Karpas-422 (cell line): ENCODE measurements at places on chromosomes 6 and 20. TPM values are rescaled to one million over a fixed set of nuclear protein-coding genes. Genes with fewer than 3 reads are reported as not detected.

Gene NT5E
- not detected in 2 replicates for total RNA-seq

GRCh38 chr20:6115221-6115895, 7.5 kb downstream of the FERMT1 start:
- no peak for DNase-seq

DNA sequence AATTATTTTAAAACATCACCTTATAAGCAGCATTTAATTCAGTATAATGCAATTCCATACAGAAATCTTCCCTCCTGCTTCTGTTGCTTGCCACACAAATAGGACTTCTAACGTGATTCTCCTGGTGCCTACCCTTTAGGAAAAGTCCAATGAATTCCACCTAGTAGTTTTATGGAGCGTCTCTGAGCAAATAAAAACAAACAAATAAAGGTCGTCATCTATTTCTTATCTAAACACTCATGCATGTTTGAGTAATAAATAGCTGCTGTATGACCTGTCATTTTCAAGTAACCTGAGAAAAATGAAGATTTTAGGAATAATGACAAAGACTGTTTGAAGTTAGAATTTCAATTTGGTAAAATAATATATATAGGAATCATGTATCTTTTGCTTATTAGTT, 102.7 kb downstream of the BMP5 start:
- no peak for DNase-seq

GRCh38 chr6:169112483-169113320, 140.9 kb downstream of the THBS2 start:
- no peak for DNase-seq
